ENCODE measurements at places on chromosomes 16 and 17. TPM values are rescaled to one million over a fixed set of nuclear protein-coding genes. Genes with fewer than 3 reads are reported as not detected.
A peak's percentile ranks its signal among the peaks of the same experiment; 100 is the strongest.

KCTD11 gene
- total RNA-seq: 5.0 TPM

DNA sequence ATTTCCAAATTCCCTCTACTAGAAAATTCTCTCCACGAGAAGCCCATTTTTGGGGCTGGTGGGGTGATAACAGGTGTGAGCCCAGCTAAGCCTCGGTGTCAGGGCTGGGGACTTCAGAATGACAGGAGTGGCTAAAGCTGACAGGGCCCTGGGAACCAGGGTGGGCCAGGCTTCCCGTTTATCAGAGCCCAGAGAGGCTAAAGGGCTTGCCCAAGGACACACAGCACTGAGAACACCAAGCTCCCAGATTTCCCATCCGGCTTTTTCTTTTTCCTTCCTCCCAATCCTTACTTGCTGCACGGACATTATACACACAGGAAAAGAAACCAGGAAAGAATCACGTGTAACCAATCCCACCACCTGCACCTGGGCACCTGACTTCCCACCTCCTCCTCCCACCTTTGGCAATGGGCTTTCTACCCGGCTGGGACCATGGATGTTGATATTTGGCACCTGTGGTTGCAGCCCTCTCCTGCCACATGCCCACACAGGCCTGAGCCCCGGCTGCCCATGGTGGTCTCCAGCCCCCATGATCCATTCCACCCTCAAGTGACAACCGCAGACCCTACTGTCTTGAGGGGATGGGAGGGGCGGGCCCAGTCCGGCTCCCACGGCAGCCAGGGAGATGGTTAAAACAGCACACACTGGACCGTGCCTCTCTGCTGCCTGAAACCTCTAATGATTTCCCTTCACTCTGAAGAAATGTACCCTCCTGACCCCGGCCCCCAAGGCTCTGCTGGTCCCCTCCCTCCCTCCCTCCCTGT lies 78.9 kb downstream of the ENGASE start:
- no peak for DNase-seq
- no peak overlapping the region for H3K27ac ChIP-seq
- H3K4me1 ChIP-seq: no peaks in the 10 kb centered on the region
- H3K36me3 ChIP-seq: no peaks in the 10 kb centered on the region
- no peaks in the 10 kb centered on the region for H3K27me3 ChIP-seq

HELZ gene
- total RNA-seq: 36.9 TPM

DNA sequence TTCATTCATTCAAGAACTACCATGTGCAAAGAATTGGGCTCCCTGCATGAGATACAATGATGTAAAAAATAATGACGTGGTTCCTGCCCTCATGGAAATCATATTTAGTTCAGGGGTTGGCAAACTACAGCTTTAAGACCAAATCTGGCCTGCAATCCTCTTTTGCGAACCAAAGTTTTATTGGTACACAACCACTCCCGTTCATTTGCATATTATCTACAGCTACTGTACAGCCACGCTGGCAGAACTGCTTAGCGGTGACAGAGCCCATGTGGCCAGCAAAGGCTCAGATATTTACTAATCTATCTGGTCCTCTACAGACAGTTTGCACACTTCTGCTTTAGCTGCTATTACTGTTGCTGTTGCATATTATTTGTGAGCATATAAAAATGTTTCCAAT lies 167.7 kb downstream of the XYLT1 start:
- no peak overlapping the region for H3K4me3 ChIP-seq
- peaks cover 35% of the 10 kb centered on the region for H3K4me1 ChIP-seq
- no peak overlapping the region for H3K27ac ChIP-seq
- no peaks in the 10 kb centered on the region for H3K36me3 ChIP-seq
- H3K27me3 ChIP-seq: no peaks in the 10 kb centered on the region
- DNase-seq: no peak

DNA sequence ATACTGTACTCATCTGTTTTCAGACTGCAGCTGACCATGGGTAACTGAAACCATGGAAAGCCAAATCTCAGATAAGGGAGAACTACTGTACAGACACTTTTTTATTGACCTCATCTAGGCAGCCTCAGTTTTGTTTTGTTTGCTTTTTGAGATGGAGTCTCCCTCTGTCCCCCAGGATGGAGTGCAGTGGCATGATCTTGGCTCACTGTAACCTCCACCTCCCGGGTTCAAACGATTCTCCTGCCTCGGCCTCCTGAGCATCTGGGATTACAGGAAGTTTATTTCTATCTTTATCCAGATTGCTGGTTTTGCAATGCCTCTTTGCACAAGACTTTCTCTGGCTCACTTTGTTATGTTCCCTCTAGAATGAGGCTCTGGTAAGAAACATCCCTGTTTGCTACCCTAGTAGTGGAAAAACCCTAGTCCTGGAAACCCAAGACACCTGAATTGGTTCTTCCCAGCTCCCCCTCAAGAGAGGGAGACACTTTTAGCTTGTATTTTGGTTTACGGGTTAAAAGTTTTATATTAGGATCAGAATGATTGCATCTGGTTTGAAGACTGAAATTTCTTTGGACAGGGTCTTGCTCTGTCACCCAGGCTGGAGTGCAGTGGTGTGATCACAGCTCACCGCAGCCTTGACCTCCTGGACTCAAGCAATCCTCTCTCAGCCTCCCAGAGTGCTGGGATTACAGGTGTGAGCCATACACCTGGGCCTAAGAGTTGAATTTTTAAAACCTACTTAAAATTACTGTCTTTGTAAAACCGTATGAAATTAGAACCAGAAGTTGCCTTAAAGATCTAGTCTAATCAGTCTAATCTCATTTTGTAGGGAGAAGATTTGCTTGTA lies 38.9 kb downstream of the ZNF207 start:
- H3K27me3 ChIP-seq: no peaks in the 10 kb centered on the region
- H3K36me3 ChIP-seq: peaks cover 41% of the 10 kb centered on the region
- no peak overlapping the region for H3K27ac ChIP-seq
- no peak for DNase-seq
- no peak overlapping the region for H3K4me3 ChIP-seq

GP1BA gene
- 0.26 TPM for total RNA-seq

SEPTIN1 gene
- 0.97 TPM for total RNA-seq

- DNase-seq: peak; percentile 15
- peaks cover 15% of the 10 kb centered on the region for H3K4me1 ChIP-seq
These were observed 235.8 kb downstream of the MAP2K4 start for GRCh38 chr17:12256380-12256995.

CDK5R1 gene
- 2.1 TPM for total RNA-seq

Data from heart right ventricle (tissue), 16 donors.